ENCODE measurements at places on chromosomes 11 and 22.

GRCh38 chr11:110948112-110948511 lies 235.9 kb upstream of the ARHGAP20 start:
- no peak for ATAC-seq

DNA sequence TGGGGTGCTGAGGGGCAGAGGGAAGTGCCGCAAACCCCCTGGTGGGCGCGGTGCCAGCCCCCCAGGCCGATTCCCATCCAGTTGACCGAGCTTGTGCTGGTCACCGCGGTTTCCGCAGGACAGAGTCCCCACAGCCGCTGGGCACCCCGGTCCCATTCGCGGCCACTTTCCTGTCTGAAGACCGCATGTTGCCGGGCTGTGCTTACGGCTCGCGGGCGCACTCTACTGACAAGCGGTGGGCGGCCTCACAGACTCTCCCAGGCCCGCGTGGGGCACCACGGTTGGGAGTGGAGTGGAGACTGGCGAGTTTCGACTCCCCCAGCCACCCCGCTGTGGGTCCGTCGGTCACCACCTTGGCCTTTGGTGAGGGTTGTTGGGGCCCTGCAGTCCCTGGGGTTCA lies 648 bp upstream of the H19 start:
- peak; percentile 78 for ATAC-seq

- ATAC-seq, result no peak
Measured at GRCh38 chr11:121129362-121130340, 28.6 kb downstream of the TECTA start.

DNA sequence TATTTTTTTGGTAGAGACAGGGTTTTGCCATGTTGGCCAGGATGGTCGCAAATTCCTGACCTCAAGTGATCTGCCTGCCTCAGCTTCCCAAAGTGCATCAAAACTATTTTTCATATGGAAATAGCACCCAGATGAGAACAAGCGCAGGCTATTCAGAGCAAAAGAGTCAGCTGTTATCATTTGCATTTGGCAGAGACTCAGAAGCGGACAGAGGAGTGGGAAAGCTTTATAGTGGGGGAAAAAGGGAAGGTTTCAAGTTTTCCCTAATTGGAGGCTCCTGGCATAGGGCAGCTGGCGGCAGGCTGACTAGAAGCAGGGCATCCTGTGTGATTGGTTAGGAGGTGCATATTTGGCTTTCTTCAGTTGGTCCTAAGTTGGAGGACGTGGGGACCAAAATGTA lies 20.2 kb downstream of the ATG13 start:
- ATAC-seq, result no peak

GRCh38 chr22:38824585-38824984 lies 19.2 kb downstream of the NPTXR start:
- ATAC-seq, result peak; percentile 92

DNA sequence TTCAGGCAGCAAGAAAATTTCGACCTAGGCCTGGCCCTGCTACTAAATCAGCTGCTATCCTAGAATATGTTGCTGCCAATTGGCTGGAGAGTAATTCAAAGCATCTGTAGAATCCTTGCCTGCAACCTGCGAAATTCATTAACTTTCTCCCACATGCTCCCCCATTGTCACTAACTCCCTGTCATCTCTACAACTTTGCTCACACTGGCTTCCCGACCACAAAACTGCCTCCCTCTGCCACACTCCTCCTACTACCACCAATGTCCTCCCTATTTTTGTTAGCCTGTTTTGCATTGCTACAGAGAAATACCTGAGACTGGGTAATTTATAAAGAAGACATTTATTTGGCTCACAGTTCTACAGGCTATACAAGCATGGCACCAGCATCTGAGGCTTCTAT lies 570.6 kb downstream of the INSC start:
- no peak for ATAC-seq

GRCh38 chr11:57403802-57404147 lies 13.3 kb upstream of the PRG2 start:
- no peak for ATAC-seq

GRCh38 chr22:29838599-29838956 lies 504 bp upstream of the ASCC2 start:
- ATAC-seq, result no peak

DNA sequence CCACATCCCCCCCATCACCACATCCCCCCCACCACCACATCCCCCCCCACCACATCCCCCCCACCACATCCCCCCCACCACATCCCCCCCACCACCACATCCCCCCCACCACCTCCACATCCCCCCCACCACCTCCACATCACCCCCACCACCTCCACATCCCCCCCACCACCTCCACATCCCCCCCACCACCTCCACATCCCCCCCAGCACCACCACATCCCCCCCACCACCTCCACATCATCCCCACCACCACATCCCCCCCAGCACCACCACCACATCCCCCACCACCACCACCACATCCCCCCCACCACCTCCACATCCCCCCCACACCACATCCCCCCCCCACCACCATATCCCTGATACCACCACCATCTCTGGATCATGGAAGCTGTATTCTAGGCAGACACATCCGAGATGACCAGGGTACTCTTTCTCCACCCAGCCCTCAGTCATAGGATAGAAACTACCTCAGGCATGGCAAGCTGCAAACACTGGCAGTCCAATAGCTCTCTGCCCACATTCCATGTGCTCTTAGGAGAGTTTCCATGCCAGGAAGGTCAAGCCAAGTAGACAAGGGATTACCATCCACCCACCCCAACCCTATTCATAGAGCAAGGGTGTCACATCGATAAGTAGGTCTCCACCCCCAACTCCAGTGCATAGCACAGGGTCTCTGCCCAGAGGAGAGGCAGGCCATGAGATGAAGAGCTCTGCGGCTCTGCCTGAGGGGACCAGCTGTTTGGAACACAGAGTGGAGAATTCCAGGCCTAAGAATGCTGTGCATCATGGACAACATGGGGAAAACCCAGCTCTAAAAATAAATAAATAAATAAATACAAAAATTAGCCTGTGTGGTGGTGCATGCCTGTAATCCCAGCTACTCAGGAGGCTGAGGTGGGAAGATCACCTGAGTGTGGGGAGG lies 33.0 kb upstream of the TEAD1 start:
- ATAC-seq, result no peak

- no peak for ATAC-seq
Measured at GRCh38 chr22:38706901-38707195, 1.1 kb downstream of the GTPBP1 start.

DNA sequence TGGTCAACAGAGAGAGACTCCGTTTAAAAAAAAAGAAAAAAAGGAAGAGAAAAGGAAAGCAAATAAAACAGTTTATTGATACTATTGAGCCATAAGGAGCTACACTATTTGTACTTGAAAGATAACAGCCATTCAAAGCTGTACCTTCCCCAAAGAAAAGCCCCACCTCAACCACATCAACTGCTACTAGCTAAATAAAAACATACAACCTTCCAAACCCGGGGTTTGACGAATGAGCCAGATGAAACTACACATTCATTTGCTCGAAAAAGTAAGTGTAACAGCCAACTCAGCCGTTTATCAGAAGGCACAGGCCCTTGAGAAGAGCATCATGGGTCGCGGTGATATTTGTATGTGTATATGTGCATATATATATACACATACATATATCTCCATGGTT lies 78.4 kb downstream of the SIK3 start:
- no peak for ATAC-seq

DNA sequence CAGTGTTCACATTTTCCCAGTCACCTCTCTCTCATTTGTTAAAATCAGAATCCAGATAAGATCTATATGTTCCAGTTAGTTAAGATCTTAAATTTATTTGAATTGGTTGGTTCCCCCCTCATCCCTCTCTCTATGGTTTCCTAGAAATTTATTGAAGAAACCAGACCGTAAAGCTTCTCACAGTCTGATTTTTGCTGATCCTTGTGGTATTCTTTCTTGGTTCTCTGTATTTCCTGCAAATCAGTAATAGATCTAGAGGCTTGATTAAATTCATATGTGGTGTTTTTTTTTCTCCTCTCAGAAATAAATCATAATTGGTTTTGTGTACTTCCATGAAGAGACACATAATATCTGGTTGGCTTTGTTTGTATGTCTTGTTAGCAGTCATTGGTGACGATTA lies 147.5 kb downstream of the TMEM135 start:
- ATAC-seq, result no peak

DNA sequence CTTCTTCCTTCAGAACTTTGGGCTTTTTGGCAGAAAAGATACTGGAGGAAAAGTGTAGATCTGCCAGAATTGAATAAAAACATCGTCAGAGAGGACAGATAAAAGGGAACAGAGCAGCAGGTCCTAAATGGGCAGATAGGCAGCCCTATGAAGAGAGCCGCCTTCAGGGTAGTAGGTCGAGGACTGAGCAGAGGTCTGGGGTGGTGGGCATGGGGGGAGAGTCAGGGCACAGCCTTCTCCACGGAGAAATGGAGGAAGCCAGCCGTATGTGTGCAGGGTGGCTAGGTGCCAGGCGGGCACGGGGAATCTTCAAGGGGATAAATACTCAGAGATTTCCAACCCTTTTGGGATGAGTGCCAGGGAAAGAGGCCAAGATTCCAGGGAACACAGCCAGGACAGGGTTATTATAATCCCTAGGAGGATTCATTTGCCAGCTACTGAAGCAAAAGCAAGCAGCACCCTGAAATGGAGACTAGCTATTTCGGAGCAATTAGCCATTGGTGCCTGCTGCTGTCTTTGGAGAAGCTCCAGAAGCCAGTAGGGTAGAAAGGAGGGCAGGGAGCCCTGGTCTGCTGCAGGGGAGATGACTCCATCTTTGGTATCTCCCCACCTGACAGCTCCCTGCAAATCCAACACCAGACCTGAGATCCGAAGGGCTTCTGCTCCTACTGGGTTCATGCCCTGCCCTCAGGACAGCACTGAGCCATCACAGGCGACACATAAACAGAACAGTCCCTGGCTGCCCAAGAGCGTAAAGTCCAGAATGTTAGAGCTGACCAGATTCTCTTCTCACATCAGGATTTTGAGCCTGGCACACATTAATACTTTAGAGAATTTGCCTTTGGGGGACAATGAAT lies 174.5 kb upstream of the NTM start:
- no peak for ATAC-seq

DNA sequence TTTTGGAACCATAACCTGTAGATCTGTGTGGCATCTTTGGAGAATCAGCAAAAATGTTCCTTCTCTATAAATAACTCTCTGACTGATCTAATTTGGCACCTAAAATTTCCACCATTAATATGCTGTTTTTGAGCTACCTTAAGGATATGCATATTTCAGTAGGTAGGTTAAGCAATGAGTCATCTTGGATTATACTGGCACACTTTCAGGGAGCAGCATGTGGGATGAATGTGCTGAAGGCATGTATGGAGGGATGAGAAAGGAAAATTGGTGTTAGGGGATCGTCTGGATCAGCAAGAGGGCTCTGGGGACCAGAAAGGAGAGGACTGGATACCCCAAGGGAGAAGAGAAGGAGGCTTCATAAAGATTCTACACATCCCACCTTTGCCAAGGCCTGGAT lies 44.6 kb upstream of the ELF5 start:
- ATAC-seq, result no peak

- no peak for ATAC-seq
Measured at GRCh38 chr22:22092101-22092500, 109.5 kb upstream of the TOP3B start.

DNA sequence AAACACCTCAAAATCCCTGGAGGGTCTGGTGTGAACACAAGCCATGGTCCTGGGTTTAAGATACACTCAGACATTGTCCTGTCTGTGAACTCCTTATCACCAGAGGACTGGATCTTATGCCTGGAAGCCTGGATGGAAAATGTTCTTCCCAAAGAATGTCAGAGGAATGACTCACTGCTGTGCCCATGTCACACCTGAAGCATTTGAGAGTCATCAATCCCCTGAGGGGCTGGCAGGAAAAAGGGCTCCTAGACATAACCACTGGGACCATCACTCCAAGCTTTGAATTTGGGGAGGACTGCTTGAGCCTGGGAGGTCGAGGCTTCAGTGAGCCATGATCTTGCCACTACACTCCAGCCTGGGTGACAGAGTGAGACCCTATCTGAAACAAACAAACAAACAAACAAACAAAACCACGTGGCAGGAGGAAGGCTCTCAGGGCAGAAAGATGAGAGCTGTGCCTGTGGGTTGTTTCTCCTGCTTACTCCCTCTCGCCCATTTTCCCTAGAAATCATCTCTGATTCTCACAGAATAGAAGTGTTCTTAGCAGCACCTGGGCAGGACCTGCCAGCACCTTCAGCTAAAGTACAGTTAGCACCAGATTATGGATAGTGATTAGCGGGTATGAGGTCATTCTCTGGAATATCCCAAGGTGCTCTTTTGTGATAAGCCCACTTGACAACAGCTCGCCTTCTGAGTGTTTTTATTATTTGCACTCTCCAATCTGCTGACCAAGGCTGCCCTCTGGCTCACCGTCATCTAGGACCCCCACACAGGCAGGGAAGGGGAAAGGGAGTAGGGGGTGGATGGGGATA lies 11.9 kb upstream of the PRG2 start:
- ATAC-seq, result no peak

DNA sequence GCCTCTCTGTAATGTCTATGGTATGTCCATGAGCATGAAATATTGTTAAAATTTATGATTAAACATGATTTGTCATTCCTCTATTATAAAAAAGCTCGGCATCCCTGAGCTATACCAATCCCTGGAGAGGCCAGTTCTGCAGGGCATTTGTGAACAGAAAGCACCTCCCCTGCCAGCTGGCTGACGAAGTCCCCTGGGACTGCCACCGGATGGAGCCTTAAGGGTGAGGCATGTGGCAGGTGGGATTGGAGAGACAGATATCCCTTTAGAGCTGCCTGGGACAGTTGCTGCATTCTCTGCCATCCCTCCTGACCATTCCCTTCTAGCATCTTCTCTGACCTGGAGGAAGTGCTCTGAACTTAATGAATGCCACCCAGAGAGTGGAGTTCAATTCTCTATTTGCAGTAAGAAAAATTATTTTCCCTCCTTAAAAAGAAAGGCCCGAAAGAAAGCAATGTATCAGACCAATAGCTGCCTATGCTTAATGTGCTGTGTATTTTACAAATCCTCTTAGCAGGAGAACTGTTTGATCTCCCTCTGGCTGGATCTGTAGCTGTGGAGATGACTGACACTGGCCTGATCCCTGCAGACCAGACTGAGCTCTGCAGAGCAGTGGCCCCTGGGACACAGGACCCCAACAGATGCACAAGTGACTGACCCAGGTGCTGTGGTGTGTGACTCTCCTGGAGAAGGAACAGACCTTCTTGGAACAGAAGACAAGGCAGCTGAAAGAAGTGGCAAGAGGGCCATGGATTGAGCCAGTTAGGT lies 219.0 kb upstream of the NAV2 start:
- no peak for ATAC-seq

DNA sequence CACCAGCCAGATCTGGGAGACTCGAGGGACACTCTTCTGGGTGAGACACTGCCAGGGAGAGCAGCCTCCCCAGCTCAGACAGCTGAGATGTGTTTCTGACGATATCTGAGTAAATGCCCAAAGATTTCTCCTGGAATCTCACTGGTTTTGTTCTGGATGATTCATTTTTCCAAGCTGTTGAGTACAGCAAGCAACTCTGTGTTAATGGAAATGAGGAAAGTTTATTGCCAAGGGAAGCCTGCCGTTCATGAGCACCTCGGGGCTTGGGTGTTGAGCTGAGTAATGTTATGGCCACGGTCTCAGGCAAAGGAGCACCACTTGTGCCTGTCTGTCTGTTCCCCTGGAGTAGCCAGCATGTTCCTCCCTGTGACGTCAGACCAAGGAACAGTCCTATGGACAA lies 1132.4 kb downstream of the BRD1 start:
- ATAC-seq, result no peak

- ATAC-seq, result no peak
Measured at GRCh38 chr11:45170484-45170883, 24.0 kb downstream of the PRDM11 start.

- no peak for ATAC-seq
Measured at GRCh38 chr22:33126881-33127280, 68.7 kb upstream of the SYN3 start.
